Psoas muscle (tissue), 8 donors: ENCODE measurements at places on chromosomes 5 and 9.

DNA sequence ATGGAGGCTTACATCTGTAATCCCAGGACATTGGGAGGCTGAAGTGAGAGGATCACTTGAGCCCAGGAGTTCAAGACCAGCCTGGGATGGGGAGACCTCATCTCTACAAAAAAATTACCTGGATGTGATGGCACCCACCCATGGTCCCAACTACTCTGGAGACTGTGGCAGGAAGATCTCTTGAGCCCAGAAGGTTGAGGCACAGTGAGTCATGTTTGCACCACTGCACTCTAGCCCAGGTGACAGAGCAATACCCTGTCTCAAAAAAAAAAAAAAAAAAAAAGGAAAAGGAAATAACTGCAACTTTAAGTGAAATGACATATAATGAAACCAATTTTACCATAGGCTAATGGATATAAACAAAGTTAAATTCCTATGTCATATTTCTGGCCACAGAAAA is 152.1 kb upstream of the DHFR start:
- DNase-seq, result no peak

DNA sequence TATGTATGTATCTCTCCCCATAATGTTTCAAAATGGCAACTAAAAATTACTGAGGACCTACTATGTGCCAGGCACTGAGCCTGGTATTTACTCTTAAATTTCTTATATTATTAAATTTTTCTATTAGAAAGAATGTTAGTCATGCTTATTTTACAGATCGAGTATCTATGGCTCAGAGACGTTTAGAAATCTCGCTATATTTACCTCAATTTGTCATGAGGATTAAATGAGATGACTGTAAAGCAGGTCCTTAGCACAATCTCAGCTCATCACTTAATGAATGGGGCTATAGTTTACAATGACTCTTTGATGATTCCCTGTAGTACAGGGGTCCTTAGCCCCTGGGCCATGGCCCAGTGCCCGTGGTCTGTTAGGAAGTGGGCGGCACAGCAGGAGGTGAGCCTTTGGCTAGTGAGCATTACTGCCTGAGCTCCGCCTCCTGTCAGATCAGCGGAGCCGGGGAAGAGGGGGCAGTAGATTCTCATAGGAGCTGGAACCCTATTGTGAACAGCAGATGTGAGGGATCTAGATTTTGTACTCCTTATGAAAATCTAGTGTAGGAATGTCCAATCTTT is 15.5 kb downstream of the ENC1 start:
- no peak for DNase-seq

- DNase-seq, result no peak
Measured at GRCh38 chr5:44356231-44356630, 33.0 kb downstream of the FGF10 start.

DNA sequence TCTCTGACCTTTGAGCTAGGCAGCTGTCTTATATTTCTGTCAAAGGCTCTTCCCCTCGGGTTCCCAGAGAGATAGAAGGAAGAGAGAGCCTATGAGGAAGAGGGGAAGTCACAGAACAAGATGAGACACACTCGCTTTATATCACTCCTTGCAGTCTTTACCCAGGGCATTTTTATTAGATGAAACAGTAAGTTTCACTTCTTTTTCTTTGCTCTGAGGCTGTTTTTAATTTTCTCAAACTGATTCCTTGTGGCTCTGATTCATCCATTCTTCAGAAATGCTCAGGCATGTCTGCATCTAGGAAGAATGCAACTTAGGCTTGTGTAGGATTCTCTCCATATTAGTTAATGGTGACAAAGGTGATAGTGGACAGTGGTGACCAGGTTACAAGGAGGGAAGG is 132.9 kb upstream of the CHD1 start:
- no peak for DNase-seq

- DNase-seq, result no peak
Measured at GRCh38 chr5:91219803-91220371, 163.2 kb downstream of the ARRDC3 start.

GRCh38 chr9:15999422-16000339 is 446.8 kb downstream of the CCDC171 start:
- no peak for DNase-seq

DNA sequence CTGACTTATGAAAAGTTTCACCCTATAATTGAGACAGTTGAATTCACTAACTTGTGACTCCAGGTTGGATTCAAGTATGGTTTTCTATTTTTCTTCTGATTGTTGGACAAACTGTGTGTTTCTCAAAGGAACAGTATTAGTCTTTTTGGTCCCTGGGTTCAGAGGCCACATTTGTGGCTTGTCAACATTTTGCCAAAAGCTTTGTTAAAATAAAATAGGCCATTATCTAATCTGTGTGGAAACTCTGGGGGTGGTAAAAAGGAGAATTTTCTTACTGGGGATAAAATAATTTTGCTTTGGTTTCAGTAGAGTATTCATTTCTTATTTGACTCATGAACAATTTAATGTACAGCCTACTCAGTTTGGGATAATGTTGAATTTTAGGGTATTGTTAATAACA is 166.3 kb downstream of the TMEM167A start:
- DNase-seq, result no peak

DNA sequence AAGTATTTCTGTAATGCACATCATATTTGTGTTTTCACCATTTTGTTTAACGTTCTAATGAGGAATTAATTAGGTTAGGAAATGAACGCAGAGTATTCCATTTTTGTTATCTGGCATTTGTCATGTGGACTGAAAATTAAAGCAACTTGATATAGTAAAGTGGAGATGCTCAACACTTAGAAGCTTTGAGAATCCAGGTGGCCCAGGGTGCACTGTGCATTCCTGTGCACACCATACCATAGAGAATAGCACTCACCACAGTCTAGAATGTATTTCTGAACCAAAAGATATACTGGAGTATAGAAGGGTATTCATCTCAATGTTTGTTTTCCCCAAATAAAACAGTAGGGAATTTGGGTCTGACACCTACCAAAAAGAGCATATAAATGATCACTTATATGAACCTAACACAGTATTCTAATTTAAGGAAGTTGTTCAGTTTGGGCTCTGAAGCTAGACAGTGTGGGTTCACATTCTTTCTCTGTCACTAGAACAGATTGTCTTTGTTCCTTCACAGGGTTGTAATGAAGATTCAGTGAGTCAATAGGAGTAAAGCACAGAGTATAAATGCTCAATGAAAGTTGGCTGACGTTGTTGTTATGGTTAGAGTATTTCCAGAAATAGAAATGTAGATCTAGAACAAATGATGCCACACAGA is 125.6 kb upstream of the DMRT1 start:
- no peak for DNase-seq

DNA sequence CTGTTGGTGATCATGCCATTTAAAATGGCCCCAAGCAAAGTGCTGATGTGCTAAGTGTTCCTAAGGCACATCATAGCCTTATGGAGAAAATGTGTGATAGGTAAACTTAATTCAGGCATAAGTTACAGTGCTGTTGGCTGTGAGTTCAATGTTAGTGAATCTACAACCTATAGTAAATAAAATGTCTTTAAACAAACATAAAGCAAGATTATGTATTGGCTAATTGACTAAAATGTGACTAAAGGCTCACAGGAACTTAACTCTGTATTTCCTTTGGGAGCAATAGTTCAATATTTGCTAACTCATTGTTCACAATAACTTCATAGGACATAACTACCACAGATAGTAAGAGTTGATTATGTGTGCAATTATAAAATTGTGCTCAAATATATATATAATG is 49.4 kb upstream of the LRRC19 start:
- DNase-seq, result no peak
